ENCODE measurements at places on chromosomes 1 and 21. TPM values are rescaled to one million over a fixed set of nuclear protein-coding genes. Genes with fewer than 3 reads are reported as not detected.

The CLCA1 gene
- total RNA-seq = under 0.01 TPM

The LRRC39 gene
- not detected for total RNA-seq

The GPN2 gene
- total RNA-seq = 9.5 TPM

The CD1E gene
- not detected for total RNA-seq

The KCNK2 gene
- total RNA-seq = 18.7 TPM

The INSRR gene
- not detected for total RNA-seq

The AK4 gene
- total RNA-seq = 0.97 TPM

The FBXO2 gene
- total RNA-seq = 4.3 TPM

The KRTAP11-1 gene
- total RNA-seq = not detected

The OR2T35 gene
- total RNA-seq = not detected

The ATP1A4 gene
- total RNA-seq = not detected

The GSTM1 gene
- not detected for total RNA-seq

The HMGCS2 gene
- total RNA-seq = not detected

The MYOM3 gene
- under 0.01 TPM for total RNA-seq

The SRM gene
- total RNA-seq = 24.6 TPM

The CD58 gene
- total RNA-seq = 9.7 TPM

The LCE1B gene
- total RNA-seq = not detected

The CLIC6 gene
- under 0.01 TPM for total RNA-seq

The MTMR11 gene
- total RNA-seq = 7.8 TPM

The SPRR2E gene
- not detected for total RNA-seq

The NTMT2 gene
- total RNA-seq = not detected

The LHX8 gene
- not detected for total RNA-seq

The AMY1B gene
- total RNA-seq = not detected

The BARHL2 gene
- not detected for total RNA-seq

The SPATA21 gene
- total RNA-seq = not detected

The SPRR2B gene
- total RNA-seq = not detected

The SLAMF9 gene
- not detected for total RNA-seq

The PBXIP1 gene
- 52.2 TPM for total RNA-seq

The OR2T1 gene
- not detected for total RNA-seq

The HSPB7 gene
- 3.5 TPM for total RNA-seq

The RHBDL2 gene
- 1.7 TPM for total RNA-seq

The RGS1 gene
- total RNA-seq = 0.32 TPM

The ERG gene
- not detected for total RNA-seq

The APCS gene
- total RNA-seq = not detected

The TMEM81 gene
- 0.97 TPM for total RNA-seq

The IL20 gene
- total RNA-seq = 0.86 TPM

The KCNAB2 gene
- total RNA-seq = 2.6 TPM

The MCOLN2 gene
- total RNA-seq = 1.7 TPM

The ZBTB8B gene
- not detected for total RNA-seq

Measured in fibroblast of villous mesenchyme (primary cell).